Common myeloid progenitor, CD34-positive (primary cell): ENCODE measurements at places on chromosomes 11 and 22.

GRCh38 chr22:45166932-45167331 lies 3.2 kb downstream of the NUP50 start:
- peak; percentile 57 for DNase-seq

- no peak for DNase-seq
These were observed 37.4 kb downstream of the MTMR2 start for GRCh38 chr11:95886462-95886861.

DNA sequence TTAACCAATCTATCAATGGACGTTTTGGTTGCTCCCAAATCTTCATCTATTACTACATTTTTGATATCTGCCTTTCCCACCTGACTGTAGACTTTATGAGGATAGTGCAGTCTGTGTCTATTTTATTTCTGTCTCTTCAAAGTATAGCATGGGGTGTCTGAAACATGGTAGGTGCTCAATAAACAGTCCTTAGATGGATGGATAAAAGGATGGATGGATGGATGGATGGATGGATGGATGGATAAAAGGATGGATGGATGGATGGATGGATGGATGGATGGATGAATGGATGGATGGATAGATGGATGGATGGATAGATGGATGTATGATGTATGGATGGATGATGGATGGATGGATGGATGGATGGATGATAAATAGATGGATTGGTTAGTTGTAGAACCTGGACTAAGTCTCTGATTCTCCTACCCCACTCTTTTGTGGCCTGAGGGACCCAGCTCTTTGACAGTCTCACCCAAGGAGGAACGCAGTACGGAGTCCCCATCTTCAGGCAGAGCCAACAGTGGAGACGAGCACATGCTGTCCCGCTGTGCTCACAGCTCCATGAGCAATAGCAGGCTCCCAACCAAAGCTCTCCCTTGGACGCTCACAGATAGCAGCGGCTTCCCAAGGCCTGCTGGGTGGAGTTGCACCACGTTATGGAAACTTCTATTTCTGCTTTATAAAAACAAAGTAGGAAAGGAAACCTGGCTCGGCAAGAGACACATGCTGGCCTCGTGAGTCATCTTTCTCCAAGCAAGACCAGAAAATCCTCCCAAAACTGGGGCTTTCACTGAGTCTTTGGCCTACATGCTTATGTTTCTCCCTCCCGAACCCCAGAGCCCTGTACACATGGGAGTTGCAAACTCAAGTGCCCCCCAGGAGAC lies 448.0 kb downstream of the MIAT start:
- DNase-seq = no peak

- no peak for DNase-seq
These were observed 70.5 kb downstream of the FEZ1 start for GRCh38 chr11:125425601-125426000.

DNA sequence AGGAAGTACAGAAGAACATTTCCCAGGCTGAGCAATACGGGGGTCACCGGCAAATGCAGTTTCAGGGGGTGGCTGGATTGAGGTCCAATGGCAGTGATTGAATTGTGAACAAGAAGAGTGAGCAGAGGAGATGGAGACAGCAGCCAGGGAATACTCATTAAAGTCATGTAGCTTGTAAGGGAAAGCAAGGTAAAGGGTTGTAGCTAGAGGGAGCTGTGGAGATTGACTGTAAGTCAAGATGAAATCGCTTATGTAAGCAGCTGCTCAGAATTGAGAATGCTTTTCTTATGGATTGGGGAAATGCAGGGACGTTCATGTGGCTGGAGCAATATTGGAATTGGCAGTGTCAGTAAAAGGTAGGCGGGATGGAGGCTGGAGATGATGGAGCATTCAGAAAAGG lies 111.4 kb upstream of the TBCEL start:
- DNase-seq = peak; percentile 29

DNA sequence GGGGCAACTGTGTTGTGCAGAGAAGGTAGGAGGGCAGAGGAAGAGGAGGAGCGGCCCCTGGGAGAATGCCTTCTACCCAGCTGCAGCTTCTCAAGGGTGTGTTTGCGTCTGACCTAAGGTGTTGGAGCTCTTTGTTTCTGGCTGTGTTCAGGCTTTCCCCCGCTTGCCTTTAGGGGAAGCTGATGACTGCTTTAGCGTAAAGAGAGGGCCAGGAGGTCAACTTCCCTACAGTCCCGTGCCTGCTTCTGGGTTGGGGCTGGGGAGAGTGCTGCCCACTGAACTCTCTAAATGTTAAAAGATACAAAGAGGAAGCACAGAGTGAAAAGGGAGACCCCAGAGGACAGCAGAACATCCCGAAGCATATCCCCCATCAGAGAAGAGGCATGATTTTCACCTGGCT lies 99.2 kb downstream of the PTPRJ start:
- no peak for DNase-seq

GRCh38 chr11:128868841-128869671 lies 2.0 kb upstream of the KCNJ1 start:
- DNase-seq = peak; percentile 70

GRCh38 chr11:107397357-107397756 lies 60.3 kb downstream of the CWF19L2 start:
- DNase-seq = no peak

DNA sequence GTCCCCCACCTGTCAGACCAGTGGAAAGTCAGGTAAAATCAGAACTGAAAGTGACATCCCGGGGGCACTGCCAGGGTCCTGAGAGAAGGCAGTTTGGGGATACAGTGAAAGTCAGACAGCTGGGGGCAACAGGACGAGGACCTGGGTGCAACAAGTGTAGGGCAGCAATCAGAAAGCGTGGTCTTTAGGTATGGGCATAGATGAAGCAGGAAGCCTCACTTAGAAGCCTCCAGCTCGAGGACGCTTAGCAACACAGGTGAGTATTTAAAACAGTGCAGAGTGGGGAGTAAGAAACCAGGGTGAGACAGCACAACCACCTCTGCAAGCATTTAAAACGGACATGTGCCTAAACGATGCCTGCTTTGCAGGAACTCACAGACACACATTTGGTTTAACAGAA lies 64.6 kb upstream of the POU2AF1 start:
- no peak for DNase-seq

DNA sequence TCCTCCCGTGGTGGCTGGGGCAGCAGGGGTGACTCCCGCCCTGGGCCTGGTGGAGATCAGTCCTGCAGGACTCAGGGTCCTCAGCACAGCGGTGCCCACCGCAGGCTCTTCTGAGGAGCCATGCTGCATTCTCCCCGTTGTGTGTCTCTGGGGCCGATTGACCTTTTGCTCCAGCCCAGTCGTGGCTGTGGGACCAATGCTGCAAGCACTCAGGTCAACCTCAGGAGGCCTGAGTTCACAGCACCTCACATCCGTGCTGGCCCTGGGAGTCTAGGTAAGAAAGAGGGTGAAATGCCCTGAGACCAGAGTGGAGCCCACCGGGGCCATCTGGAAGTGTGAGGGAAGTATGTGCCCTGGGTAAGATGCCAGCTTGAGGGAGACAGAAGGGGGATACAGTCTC lies 316.1 kb upstream of the B3GAT1 start:
- DNase-seq = no peak

- DNase-seq = no peak
These were observed 63.4 kb downstream of the GRAMD1B start for GRCh38 chr11:123493349-123494063.

DNA sequence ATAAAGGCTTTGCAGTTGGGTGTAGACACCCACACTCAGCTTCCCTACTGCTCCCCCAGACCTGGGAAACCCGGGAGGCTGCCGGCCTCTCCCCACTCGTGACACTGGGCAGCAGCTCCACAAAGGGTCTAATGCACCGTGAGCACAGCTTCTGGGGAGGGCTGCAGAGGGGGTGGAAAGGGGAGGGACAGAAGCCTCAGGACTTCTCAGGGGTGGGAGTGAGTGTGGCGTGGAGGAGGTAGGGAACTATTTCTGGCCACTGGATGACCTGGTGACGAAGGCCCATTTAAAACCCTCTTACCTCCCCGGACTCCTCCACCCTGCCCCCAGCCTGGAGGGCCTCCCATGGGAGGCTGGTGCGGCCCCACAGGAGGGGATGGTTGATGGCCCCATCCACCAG lies 56.6 kb downstream of the MACROD1 start:
- no peak for DNase-seq

GRCh38 chr11:518463-519202 lies 11.6 kb upstream of the RNH1 start:
- DNase-seq = peak; percentile 97

- no peak for DNase-seq
These were observed 101.8 kb downstream of the LUZP2 start for GRCh38 chr11:24598641-24599040.

DNA sequence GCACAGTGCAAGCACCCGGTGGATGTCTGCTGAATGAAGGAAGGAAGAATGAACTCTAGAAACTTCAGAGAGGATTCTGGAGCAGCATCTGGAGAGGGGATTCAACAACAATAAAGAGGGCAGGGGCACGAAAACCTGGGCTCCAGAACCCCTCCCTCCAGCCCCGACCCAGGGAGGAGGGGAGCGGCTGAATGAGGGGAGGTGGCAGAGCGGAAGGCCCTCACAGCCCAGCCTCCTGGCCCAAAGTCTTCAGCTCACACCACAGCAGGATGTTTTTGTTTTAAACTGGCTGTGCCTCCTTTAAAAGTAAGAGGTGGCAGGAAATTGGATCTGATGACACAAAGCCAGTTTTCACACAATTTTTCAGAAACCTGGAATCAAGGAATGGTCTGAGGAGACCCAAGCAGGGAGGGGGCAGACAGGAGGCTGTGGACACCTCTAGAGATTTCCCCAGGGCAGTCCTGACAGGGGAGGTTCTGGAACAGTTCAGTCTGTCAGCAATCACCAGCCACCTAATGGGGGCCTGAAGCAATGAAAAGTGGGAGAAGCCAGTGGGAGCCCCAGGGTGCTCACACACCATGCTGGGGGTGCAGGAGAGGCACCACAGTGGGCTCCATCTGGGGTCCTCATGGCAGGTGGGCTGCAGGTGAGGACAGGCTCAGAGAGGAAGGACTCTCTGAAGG lies 44.4 kb upstream of the TCF20 start:
- no peak for DNase-seq

GRCh38 chr11:86977441-86978050 lies 22.4 kb upstream of the FZD4 start:
- no peak for DNase-seq

DNA sequence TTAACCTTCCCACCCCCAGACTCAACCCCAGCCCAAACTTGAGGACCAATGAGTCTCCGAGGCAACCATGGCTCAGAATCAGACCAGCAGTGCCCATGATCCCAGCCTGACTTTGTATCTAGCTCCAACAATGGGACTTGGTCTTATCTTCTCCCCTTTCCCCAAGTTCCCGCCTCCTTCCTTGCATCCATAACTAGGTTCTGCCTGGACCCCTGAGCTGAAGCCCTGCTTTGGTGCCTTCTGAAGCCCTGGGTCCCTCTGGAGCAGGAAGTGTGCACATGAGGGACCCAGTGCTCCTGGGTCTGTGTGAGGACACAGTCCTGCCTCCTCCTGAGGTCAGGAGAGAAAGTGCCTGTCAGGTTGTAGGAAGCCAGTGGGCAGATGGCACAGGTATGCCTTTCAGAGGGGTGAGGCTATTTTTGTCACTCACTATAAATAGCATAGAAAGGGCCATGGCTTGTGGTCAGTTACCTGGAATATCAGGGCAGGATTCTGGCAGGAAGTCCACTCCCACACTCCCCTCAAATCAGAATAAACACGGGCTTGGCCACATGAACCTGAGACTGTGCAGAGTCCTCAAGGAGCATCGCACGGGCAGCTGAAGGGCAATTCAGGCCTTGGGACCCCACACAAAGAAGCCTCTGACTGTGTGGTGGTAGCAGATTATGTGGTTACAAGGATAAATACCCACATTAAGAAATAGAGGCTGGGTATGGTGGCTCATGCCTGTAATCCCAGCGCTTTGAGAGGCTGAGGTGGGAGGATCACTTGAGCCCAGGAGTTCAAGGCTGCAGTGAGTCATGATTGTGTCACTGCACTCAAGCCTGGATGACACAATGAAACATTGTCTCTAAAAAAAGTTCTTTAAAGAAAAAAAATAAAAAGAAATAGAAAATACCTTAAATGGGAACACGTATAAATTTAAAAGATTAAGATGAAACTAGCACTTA lies 27.4 kb downstream of the RCN1 start:
- no peak for DNase-seq

DNA sequence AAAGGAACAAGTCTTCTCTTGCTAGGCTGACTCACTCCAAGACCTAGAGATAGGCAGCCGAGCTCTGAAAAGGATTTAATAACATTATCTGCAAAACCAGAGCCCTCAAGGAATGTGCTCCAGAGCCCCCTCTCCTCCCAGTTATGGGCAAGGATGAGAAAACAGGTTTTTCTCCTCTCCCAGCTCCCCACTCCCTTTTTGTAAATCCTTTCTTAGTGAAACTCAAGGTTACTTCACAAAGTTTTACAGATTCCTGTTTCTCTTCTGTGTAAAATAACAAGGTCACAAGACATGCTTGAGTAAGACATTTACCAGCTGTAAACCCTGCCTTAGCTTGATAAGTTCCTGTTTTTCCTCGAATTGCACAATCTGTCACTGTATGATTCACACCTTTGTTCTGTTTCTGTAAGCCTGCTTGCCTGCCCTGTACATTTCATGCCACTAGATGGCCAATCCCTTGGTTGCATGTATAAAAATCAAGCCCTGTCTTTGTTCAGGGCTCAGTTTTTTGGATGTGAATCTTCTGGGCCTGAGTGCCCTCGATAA lies 489.4 kb downstream of the KCNA4 start:
- DNase-seq = peak; percentile 65

DNA sequence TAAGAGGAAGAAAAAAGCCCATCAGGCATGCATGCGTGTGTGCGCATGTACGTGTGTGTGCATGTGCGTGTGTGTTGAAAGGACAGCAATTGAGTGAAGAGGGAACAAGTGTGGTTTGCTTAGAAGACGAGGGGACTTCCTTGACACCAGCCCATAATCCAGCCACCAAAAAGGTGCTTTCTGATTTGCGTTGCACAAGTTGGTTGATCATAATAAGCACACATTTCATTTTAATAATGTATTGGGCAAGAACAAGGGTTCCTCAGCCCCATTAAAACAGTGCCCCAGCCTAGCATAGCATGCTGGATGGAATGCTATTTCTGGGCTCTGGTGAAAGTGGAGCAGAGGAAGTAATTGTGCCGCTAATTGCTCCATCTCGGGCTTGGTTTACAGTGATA lies 493.2 kb downstream of the MIAT start:
- peak; percentile 83 for DNase-seq

GRCh38 chr11:1880746-1881441 lies 10.8 kb downstream of the PRR33 start:
- DNase-seq = no peak

- peak; percentile 1 for DNase-seq
These were observed 342 bp downstream of the EFCAB6 start for GRCh38 chr22:43811777-43812148.

- no peak for DNase-seq
These were observed 3.6 kb downstream of the THOC5 start for GRCh38 chr22:29550005-29550404.

DNA sequence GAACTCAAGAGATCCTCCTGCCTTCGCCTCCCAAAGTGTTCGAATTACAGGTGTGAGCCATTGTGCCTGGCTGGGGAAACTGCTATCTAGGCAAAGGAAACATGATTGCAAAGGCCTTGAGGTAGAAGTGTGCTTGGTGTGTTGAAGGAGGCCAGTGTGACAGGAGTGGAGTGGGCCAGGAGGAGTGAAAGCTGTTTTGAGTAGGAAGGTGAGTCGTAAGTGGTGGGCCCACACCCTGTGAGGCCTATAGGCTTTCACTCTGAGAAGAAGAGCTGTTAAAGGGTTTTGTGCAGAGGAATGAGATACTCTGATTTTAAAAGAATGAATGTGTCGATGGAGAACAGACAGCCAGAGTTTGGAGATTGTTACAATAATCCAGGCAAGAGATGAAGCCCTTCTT lies 43.4 kb downstream of the WEE1 start:
- DNase-seq = no peak
